ENCODE measurements at places on chromosomes 5 and 9.

- DNase-seq, result peak; percentile 27
These were observed 974 bp downstream of the C9orf40 start for GRCh38 chr9:74951725-74952151.

DNA sequence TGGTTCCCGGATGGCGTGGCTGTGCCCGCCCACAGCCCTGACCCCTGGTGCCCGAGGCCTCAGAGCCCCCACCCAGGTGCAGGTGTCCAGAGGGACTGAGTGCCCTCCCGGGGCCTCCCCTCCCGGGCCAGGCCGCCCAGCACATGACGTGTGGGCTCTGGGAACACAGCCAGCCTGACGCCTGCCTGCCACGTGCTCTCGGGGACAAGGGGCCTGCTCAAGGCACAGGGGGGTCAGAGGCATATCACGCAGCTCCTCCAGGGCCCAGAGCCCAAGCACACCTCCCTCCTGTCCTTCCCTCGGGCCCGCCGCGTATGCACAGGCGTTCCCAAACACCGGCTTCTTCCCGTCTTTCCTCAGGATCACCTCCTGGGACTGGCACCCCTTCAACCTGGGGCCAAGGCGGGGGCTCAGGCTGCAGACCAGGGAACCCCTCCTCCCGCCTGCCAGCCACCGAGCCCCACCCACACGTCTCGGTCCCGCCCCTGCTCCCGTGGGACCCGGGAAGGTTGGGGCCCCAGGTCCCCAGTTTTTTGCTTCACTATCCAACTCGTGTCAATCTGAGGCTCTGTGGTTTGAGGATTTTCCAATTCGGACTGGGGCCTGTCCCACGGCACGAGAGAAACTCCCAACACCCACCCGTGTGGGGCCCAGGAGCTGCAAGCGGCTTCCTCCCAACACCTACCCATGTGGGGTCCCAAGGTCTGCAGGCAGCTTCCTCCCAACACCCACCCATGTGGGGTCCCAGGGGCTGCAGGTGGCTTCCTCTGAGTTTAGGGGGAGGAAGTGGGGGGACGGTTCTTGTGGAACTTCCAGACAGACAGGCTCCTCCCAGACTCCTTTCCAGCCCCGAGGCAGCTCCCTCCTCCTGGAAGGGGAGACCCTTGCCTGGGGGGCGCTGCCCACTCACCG lies 1.5 kb downstream of the LCN10 start:
- DNase-seq, result peak; percentile 45

GRCh38 chr5:21236104-21236503 lies 1248.1 kb upstream of the CDH18 start:
- no peak for DNase-seq

GRCh38 chr9:21153336-21154017 lies 11.8 kb upstream of the IFNW1 start:
- DNase-seq, result peak; percentile 10

GRCh38 chr9:33161011-33161588 lies 6.0 kb downstream of the B4GALT1 start:
- peak; percentile 94 for DNase-seq

DNA sequence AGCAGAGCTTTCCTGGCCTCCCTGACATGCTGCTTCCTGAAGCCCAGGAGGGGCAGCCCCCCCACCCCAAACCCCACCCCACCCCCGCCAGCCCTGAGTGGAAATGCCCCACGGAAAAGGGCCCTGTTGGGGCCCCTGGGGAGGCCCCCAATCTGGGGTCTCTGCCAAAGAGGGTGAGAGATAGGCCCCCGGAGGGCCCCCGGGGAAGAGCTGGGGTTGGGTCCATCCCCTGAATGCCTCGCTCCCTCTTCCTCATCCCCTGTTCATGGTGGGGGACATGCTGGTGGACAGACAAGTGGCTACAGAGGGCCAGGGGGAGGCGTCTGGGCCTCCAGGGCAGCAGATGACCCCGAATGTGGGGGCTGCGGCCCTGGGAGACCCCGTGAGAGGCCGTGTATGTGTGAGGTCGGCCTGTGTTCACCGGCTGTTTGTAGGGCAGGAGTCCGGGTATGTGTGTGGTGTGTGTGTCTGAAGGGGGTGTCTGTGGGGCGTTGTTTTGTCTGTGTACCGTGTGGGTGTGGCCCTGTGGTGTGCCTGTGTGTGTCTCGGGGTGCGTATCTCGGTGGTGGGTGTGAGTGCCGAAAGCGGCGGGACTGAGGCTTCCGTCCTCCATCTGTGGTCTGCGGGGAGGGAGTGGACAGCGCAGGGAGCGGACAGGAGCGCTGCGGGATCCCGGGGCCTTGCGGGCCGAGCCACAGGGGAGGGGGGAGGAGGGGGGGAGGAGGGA lies 11.3 kb downstream of the C9orf50 start:
- DNase-seq, result peak; percentile 42

- peak; percentile 45 for DNase-seq
These were observed 637.8 kb upstream of the WWC1 start for GRCh38 chr5:167653645-167654106.

DNA sequence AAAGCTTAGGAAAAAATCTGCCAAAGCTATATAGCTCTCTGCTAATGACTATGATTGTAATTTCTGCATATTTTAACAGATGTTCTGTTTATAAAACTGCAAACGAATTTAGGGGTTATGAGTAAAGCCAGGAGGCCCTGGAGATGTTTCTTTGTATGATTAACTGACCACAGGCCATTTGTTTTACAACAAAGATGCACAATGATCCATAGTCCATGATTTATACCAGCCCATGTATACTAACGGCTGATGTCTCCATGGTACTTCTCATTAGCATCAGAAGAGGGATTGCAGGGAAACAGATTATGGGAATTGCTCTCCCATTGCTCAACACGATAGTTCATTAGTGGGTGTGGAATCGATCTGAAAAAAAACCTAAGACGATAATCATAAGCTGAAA lies 78.9 kb downstream of the PPP2R2B start:
- DNase-seq, result no peak

Measured in fibroblast of pulmonary artery (primary cell).